Activated CD4-positive, alpha-beta memory T cell treated with anti-CD3 and anti-CD28 coated beads for 36 hours (primary cell): ENCODE measurements at places on chromosomes 12 and 14. TPM values are rescaled to one million over a fixed set of nuclear protein-coding genes. Genes with fewer than 3 reads are reported as not detected.
A peak's percentile ranks its signal among the peaks of the same experiment; 100 is the strongest.

GRCh38 chr12:24943947-24944600, 4.8 kb downstream of the BCAT1 start:
- DNase-seq = no peak

The PLBD1 gene
- total RNA-seq = not detected

DNA sequence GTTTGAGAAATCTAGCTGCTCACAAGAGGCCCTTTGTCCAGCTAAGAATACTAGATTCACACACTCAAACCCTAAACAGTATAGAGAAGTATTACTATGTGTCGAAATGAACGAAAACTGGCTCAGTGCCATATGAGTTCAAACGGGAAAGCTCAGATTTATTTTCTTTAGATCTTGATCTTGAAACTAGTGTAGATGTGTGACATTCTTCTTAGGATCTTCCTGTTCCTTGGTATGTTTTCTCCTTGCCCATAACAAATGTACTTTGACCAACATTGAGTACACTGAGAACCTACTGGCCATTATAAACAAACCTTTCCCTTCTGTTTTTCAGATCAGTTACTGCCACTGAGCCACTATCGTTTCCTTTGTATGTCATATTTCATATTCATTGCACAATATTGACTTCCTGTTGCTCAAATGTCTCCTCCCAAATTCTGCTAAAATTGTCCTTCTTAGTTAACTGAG, 21.3 kb downstream of the MYBPC1 start:
- DNase-seq = no peak

DNA sequence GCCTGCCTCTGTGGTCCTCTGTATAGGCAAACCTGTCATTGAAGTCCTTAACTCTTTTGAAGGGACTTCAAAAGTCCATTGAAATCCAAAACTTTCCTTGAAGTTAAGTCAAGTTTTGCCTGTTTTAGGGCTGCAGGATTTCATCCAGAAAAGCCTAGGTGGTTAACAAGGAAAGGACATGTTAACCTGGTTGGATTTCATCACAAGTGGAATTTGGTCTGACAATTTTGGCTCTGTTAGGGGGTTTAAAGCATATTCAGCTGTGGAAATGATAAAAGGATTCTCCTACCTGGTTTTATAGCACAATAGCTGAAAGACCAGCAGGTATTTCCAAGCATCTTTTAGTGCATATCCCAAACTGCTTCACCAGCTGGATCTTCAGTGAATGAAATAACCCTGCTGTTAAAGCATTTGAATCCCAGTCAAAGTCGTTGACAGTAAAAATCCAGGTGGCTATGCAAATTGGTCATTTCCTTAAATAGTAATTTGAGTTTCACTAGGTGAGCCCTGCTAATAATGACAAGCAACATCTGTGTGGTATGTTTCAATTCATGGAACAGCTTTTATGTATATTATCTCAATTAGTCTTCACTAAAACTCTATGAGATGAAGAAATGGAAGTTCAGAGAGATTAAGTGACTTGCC, 400.5 kb downstream of the ETNK1 start:
- no peak for DNase-seq

- no peak for DNase-seq
Observed at GRCh38 chr14:61470261-61470960, 149.0 kb downstream of the PRKCH start.

GRCh38 chr12:104623883-104624282, 167.1 kb downstream of the CHST11 start:
- no peak for DNase-seq

DNA sequence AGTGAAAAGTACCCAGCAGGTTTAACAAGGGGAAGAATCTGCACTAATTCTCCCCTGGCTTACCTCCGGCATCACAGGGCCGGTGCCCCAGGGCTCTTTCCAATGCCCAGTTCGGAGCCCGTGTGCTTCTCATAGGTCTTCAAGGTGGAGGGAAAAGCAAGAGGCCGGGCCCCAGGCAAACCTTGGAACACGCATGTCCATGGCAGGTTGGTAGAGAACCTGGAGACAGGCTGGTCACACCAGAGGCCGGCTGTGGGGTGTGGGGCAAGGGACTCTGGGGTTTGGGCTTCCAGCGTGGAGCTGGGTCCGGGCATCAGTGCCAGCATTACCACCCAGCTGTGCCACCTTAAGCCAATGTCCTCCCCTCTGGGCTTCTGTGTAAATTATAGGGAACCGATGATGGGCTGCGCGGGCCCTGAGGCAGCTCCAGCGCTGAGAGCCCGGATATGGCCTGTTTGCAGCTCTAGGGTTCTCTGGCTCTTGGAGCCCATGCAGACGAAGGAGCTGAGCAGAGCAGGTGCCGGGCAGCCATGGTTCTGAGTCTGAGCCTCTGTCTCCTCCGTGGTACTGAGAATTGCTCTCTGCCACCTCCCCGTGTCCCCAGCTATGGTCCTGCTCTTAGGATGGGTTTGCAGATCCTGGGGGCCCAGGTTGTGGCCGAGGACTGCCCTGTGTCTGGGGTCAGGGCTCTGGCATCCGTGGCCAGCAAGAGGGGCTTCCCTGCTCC, 197.0 kb upstream of the C14orf180 start:
- no peak for DNase-seq

The P2RX2 gene
- not detected for total RNA-seq

The CPNE6 gene
- not detected for total RNA-seq

DNA sequence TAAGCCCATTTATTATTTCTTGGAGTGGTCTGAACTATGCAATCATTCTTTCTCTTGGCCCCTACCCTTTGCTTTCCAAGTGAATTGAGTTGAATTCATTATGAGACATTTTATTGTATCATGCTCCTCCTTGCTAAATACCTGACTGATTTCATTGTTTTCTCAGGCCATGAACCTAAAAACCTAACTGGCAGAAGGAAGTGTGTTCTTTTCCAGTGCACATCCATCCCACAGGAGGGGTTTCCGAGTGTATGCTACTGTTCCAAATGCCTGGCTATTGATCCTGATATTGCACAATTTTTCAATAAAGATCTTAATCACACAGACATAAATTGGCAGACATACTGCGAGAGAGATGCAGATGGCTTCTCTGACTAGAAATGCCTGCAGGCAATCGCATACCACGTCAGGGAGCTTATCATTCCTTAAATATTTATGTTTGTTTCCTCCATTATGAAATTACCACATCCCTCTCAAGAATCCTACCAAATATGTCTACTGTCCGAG, 162.2 kb upstream of the EGLN3 start:
- no peak for DNase-seq

- no peak for DNase-seq
Observed at GRCh38 chr12:11482955-11483354, 87.6 kb upstream of the PRB2 start.

The CS gene
- total RNA-seq = 304 TPM

DNA sequence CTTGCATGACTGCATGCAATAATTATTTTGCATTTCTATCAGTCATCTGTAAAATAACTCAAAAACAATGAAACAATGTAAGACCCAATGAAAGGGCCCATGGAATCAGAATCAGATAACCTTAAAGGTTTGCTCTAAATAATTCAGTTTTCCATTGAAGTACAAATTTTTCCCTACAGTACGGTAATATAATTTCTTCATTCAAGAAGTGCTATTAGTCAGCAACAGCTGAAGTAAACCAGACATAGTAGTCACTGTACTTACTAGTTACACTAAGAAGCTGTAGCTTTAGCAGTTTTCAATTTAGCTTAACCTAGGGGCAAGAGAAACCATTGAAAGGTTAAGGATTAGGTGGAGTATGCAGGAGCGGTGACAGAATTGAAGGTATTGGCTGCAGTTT, 43.5 kb downstream of the BCAT1 start:
- no peak for DNase-seq

DNA sequence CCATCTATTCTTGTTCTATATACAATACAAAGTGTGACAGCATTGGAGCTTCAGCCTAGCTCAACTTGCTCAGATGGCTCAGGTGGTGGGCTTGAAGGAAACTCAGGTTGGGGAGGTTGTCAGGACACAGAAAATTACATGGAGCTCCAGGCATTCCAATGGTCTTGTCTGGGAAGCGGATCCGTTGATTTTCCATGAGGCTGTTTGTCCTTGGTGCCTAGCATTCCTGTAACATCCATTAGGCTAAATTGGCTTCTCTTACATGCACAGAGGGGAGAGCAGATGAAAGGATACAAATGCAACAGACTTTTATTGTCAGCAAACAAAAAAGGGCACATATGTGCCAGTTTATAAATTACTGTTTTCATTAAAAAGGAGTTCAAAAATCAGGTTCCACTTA, 75.5 kb upstream of the OTX2 start:
- no peak for DNase-seq

The CCDC177 gene
- not detected for total RNA-seq

The TAS2R30 gene
- 0.95 TPM for total RNA-seq

DNA sequence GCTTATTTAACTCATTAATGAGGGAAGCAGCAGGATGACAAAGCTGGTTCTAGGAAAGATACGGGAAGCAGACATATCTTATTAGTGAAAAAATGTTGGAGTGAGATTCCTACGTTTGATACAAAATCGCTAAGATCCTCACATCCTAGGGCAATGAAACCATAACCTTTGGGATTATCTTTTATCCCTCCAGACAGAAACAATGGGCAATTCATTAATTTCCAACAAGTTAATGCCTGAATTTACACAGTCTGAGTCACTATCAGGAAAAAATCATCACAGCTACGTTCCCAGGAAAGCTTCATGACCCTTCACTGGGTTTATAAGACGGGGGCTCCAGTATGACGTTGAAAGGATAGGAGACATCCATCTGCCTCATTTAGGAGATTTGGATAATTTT, 45.0 kb downstream of the SLC24A4 start:
- DNase-seq = no peak

- peak; percentile 32 for DNase-seq
Observed at GRCh38 chr14:69580009-69580577, 5.4 kb upstream of the CCDC177 start.

The NXPH4 gene
- total RNA-seq = 0.24 TPM

- peak; percentile 60 for DNase-seq
Observed at GRCh38 chr12:124774054-124774461, 89.6 kb downstream of the SCARB1 start.

The SMIM41 gene
- total RNA-seq = not detected

The RBMS2 gene
- total RNA-seq = 2.2 TPM

The KLHL33 gene
- not detected for total RNA-seq

The STAC3 gene
- total RNA-seq = 1.9 TPM

GRCh38 chr12:3061501-3062215, 15.5 kb upstream of the TSPAN9 start:
- no peak for DNase-seq

DNA sequence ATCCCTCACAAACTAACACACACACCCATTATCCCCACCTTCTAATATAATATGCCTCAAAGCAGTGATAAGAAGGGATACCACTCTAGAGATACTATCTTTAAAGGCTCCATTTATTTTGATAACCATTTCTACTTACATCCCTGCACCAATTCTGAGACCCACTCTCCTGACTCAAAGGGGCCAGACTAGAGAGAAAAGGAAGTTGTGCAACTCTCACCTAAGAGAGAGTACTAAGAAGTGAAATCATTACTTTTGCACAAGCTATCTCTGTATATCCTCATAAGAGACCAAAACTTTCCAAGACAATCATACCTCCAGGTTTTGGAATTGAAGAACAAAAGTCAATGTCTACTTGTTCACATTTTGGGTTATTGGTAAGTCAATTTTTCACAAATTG, 45.4 kb upstream of the USP15 start:
- DNase-seq = no peak

The HCAR2 gene
- total RNA-seq = not detected

The FOXG1 gene
- not detected for total RNA-seq

DNA sequence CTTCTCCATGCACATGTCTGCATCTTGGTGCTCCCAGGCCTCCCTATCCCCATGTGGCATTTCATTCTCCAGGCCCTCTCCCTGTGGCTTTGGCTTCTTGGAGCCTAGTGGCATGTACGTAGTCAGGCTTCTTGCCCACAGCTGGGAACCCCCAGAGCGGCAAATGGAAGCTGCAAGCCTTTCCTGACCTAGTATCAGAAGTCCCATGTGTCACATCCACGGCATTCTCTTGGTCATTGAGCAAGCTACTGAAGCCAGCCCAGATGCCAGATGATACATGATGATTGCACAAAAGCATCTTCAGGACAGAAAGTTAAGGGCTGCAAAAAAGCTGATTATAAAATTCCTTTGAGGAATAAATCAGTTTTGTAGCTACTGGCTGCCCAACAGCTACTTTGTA, 154.9 kb downstream of the PELI2 start:
- no peak for DNase-seq

The DICER1 gene
- total RNA-seq = 39.9 TPM

DNA sequence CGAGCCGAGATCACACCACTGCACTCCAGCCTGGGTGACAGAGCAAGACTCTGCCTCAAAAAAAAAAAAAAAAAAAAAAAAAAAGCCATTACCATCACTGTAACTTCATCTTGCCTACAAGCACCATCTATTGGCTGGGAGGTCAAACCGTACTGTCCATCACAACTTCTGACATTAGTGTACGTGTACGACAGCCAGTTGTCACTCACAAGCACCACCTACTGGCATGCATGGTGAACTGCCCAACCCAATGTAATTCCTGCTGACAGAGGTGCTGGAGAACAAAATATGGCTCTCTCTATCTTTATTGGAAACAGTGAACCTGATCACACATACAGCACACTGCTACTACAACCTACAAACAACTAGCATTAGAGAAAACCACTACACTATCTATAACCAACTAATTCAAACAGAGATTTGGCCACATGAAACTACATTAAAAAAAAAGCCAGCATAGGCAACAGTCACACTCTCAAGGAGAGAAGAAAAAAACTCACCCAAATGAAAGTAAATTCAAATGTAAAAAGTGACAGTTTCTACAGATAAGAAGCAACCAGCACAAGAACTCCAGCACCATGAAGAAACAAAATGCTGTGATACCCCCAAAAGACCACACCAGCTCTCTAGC, 82.3 kb downstream of the PUS7L start:
- no peak for DNase-seq

The LAG3 gene
- 169 TPM for total RNA-seq

DNA sequence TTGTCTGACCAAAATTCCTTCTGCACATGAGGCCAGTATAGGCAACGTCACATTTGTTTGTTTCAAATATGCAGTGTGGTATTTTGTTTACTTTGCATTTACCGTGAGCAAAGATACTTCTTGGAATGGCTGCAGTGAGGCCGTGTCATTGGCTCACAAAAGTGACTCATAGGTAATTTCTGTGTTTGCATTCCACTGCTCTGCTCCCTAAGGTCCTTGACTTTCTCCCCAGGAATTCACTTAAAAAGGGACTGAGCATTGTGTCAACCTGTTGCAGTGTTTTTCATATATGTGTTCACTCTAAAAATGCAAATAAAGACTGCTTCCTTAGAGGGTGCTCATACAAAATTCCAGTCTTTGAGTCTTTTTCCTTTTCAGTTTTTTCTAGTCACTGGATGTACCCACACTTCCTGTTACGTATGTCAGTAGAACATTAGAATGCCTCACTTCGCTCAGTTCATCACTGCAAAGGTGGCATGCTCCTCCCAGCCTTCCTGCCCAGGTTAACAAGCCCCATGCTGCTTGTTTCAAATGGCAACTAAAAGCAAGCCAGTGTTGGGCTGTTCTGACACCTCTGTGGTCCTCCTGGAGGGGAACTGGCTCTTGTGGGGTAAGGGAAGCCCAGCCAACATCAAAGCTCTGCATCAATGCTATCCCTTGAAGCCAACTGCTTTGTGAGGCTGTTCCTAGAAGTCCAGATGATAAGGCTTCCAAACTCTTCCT, 9.1 kb downstream of the C12orf76 start:
- peak; percentile 68 for DNase-seq
